ENCODE measurements at places on chromosomes 6 and 20. TPM values are rescaled to one million over a fixed set of nuclear protein-coding genes. Genes with fewer than 3 reads are reported as not detected.

GJE1 gene
- total RNA-seq, result not detected

NMBR gene
- not detected for total RNA-seq

DNA sequence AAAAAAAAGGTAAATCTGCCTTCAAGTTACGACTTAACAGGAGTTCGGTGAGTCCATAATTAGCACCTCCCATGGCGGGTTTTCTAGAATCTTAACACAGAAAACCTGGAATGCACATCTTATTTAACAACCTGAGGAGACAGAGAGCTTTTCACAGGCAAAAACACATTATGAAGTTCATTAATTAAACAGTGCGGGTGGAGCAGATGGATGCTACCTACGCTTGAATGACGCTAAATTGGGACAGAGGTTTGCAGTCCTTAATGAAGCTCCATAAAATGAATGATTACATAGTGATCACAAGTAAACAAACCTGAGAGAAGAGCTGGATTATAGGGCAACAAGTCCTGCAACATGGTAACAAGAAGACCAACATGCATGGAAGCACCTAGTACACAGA, 81.0 kb downstream of the INSM1 start:
- DNase-seq, result no peak

- DNase-seq, result no peak
Measured at GRCh38 chr20:38004416-38004815, 28.8 kb downstream of the TTI1 start.

HLA-F gene
- total RNA-seq, result 9.8 TPM

DNA sequence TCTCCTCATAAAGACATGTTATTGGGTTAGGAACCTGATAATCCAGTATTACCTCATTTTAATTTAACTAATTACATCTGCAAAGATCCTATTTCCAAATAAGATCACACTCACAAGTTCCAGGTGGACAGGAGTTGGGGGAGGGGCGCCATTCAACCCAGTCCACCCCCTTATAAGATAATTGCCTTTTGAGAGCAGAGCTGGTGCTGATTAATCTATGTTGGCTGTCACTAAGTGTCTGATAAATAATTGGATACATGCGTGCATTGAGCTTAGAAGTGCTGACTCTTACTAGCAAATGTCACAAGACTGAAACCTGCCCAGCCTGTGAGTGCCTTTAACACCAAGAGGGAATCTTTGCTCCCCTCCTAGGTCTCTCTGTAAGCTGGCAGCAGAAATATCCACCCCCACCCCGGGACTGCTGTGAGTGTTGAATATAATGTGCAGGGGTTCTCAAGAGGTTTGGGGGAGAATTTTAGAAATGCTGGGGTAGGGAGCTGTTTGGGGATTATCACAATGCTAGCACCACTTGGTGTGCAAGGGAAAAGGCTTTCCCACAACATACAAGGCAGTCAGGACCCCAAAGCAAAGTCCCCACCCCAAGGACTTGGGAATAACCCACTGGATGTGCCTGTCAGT, 87.5 kb downstream of the ANKRD60 start:
- DNase-seq, result no peak

CCDC167 gene
- 54.1 TPM for total RNA-seq

RNF39 gene
- 4.2 TPM for total RNA-seq

RNF182 gene
- total RNA-seq, result 24.7 TPM

AIF1 gene
- total RNA-seq, result not detected

DNA sequence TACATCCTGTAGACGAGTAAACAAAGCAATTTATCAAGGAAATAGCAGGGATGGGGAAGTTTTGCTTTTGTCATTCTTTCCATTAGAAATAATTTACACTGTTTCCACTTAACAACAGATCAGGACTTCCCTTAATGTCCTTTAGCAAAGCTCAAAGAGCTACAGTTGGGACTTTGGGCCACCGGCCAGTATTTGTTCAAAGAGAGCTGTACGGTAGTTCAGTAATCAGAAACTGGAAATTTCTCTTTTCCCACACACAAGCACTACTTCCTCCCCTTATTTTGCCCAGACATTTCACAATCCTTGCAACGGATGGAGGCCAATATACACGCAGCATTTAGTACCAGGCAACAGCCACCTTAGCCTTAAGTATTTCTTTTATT, 12.1 kb upstream of the HINT3 start:
- peak; percentile 68 for DNase-seq

VSTM2L gene
- 45.8 TPM for total RNA-seq

DNA sequence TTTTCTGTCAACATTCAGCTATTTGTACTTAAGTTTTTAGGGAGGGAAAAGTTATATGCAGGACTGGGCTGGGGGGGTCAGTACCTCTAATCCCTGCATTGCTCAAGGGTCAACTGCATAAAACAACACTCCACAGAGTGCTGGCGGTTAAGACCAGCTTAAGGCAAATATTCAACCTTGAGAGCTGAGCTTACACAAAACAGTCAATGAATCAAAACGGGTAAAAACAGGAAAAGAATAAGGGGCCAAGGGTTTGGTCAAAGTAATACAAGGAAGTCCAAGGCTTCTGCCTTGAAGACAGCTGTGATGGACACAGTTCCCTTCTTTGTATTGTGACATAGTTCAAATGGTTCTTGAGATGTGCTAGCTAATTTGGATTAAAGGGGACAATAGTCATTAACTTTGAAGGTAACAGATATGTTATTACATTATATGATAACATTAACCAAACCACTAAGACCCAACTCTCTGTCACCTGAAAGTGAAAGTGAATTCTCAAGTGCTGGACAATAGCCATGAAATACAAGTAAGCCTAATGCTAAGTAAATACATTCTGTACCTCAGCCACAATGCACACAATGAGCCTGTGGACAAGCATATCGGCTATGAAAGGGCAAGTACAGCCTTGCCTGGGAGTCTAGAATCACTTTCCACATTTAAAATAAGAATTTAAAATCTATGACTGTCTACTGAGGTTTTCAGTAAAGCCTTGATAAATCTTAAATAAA, 106.8 kb downstream of the PDE10A start:
- DNase-seq, result peak; percentile 66

GRCh38 chr6:154229786-154230185, 126.8 kb downstream of the IPCEF1 start:
- no peak for DNase-seq

HSPA1L gene
- total RNA-seq, result 0.69 TPM

FNDC11 gene
- 0.40 TPM for total RNA-seq

DNA sequence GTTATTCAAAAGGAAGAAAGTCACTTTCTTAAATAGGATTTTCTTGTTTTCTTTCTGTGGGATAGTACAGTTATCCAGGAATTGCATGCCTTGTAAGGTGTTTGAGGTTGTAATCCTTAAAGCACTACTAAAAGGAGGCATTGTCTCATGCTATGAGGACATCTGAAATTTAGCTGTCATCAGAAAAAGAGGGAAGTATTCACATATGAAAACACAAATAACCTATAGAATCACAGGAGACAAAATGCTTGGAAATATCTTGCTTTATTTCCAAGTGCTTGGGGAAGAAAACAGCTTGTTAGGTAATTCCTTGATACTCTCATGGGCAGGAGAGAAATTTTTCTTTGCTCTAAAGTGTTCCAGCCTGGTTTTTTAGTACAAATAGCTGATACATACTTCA, 40.1 kb downstream of the HECA start:
- no peak for DNase-seq

- DNase-seq, result peak; percentile 57
Measured at GRCh38 chr20:4490606-4491280, 231.0 kb upstream of the PRND start.

B3GAT2 gene
- total RNA-seq, result not detected

CCN6 gene
- not detected for total RNA-seq

CLPSL1 gene
- total RNA-seq, result not detected

DNA sequence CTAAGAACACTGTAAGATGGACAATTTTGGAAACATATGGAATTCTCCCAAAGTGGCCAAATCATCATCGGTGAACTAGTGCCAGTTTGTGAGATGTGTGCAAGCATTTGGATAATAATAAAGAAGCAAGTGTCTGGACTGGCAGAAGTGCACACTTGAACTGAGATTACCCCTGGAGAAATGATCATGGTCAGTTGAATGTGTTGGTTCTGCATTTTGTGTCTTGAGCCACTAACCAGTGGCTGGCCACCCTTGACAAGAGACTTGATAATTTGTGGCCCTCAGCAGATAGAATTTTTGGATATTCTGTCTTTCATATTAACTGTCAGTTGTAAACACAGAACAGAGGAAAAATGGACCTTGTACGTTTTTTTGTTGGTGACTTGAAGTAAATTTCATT, 37.4 kb downstream of the CITED2 start:
- no peak for DNase-seq

DNA sequence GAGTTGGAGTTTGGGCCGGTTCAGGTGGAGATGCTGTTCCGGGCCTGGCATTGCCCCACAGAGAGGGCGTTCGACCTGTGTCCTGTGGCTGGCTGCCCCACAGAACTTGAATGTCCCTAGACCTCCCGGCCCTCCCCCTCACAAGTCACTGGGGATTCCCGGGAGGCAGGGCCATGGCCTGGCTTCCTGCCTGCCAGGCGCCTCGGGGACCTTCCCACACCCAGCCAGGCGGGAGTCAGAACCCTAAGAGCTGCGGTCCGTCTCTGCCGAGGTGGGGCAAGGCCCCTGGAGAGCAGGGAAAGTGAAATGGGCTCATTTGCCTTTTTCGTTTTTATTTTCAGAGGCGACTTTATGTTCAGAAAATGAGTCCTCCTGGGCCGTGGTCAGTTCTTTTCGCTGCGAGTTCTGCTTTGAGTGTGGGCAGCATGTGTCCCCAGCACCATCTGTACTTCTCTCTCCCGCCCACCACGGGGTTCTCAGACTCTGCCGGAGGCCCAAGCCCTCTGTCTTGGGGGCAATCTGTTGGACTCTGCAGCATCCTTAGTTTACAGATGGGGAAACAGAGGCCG, 8.5 kb downstream of the RBM38 start:
- no peak for DNase-seq

PACRG gene
- total RNA-seq, result not detected

- DNase-seq, result peak; percentile 48
Measured at GRCh38 chr6:35948725-35949124, 27.8 kb upstream of the SRPK1 start.

ZBTB46 gene
- total RNA-seq, result 7.3 TPM

- no peak for DNase-seq
Measured at GRCh38 chr6:143283887-143284645, 166.4 kb downstream of the ADAT2 start.

KCNK15 gene
- 3.0 TPM for total RNA-seq
